Testis (tissue), 5 donors: ENCODE measurements at places on chromosomes 12 and 14.
A peak's percentile ranks its signal among the peaks of the same experiment; 100 is the strongest.

GRCh38 chr14:74816124-74816523 is 53.0 kb downstream of the YLPM1 start:
- DNase-seq, result no peak

DNA sequence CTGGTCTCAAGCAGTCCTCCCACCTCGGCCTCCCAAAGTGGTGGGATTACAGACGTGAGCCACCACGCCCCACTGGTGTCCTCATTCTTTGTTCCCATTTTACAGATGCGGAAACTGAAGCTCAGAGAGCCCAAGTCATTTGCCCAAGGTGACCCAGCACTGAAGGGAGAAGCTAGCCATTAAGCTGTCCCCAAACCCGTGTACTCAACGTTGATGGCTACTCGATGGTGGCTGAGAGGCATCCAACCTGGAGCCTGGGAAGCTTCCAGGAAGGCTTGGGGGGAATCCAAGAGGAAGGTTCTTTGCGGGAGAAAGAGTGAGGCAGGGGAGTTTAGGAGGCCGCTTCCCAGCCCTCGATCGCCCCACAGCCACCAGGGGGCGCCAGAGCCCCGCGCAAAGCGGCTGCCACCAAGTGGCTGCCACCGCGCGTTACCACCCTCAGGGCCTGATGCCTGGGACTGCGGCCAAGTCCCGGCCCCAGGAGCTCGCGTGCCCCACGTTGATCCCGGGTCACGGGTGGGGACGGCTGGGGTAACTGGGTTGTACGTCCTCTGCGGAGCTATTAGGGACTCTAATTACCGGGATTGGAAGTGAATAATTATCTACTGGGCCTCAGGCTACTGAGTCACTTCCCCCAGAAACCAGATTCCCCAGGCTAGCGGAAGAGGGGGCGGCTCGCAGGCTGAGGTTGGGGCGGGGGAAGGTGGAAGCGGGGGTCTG is 8.8 kb upstream of the SH2B3 start:
- DNase-seq, result peak; percentile 86

GRCh38 chr12:108317308-108318234 is 21.5 kb downstream of the CMKLR1 start:
- no peak for DNase-seq

DNA sequence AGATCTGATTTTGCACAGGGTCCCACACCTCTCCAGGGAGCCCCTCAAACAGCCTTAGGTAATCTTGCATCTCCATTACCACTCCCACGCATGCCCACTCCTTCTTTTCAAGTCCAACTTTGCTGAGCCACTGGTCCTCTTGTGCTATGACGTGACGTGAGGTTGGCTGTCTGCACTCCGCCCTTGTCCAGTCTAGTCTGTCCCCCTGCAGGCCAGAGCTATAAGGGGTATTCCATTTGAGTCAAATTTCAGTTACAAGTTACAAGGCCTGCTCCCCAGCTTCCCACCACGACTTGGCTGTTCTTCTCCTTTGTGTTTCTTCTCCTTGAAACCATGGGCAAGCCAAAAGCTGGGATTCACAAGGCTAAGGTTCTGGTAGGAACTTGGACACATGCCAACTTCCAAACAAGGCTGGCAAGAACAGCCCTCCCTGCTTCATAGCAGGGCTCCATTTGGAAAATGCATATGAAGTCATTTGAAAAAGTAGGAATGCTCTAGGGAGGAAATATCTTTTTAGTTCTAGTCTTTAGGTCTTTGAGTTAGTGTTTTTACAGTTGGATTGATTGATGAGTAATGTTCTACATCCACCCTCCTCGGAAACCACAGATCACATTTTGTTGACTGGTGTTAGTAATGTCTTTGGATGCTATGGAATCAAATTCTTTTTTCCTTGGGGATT is 49.1 kb downstream of the KCNA1 start:
- no peak for DNase-seq

- DNase-seq, result no peak
These were observed 126.5 kb upstream of the NTF3 start for GRCh38 chr12:5305425-5305824.
